ENCODE measurements at places on chromosomes 5 and 9.

DNA sequence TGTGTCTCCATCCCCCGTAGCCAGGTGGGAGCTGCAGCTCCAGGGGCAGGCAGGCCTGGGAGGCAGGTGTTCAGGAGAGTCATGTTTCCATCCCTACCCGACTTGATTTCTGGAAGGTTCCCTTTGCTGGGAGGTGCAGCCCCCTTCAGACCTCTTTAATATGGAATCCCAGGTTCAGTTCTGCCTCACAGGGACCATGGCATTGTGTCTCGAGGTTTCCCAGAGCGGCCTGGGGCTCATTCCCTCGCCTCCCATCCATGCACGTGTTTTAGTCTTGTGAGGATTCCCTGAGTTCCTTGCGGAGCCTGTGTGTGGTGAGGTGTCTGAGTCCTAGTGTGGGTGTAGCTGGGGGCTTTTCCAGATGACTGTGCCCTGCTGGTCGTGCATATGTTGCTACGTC is 16.5 kb upstream of the AHRR start:
- DNase-seq = no peak

DNA sequence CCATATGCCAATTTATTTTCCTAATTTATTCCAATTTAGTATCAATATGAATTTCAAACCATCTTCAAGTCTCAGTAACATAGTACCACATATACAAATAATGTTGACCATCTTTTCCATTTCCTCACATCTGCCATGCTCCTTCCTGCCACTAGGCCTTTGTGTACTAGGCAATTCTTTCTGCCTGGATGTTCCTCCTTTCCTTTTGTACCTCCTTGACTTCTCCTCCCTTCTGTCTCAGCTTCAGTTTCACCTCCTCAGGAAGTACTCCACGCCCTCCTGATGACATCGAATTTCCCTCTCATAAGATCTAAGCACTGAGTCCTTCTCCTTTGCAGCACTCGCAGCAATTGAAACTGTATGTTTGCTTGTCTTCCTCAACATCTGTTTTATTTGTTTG is 53.9 kb downstream of the MEF2C start:
- no peak for DNase-seq

- no peak for DNase-seq
Observed at GRCh38 chr9:133694686-133695085, 43.5 kb downstream of the SARDH start.

GRCh38 chr9:134601764-134602163 is 39.8 kb upstream of the COL5A1 start:
- no peak for DNase-seq

GRCh38 chr5:176389135-176390123 is 878 bp downstream of the HIGD2A start:
- no peak for DNase-seq

DNA sequence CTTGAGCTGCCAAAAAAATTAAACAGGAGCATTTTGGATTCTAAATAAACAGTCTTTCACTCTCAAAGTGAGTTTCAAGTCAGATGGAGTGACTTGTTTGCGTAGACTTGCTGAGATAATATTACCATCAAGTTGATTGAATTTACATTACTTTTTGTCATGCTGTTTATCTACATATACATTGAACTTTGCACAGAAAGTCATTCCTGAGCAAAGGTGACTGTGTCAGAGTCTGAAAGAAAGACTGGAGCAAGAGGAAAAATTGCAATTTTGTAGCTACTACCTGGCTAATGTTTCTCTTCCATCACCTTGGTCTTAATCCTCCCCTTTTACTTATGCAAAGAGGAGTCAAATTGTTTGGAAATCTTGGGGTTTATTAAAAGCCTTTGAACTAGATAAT is 179.4 kb downstream of the PTTG1 start:
- DNase-seq = no peak

GRCh38 chr5:140073296-140073695 is 30.2 kb upstream of the NRG2 start:
- DNase-seq = no peak

DNA sequence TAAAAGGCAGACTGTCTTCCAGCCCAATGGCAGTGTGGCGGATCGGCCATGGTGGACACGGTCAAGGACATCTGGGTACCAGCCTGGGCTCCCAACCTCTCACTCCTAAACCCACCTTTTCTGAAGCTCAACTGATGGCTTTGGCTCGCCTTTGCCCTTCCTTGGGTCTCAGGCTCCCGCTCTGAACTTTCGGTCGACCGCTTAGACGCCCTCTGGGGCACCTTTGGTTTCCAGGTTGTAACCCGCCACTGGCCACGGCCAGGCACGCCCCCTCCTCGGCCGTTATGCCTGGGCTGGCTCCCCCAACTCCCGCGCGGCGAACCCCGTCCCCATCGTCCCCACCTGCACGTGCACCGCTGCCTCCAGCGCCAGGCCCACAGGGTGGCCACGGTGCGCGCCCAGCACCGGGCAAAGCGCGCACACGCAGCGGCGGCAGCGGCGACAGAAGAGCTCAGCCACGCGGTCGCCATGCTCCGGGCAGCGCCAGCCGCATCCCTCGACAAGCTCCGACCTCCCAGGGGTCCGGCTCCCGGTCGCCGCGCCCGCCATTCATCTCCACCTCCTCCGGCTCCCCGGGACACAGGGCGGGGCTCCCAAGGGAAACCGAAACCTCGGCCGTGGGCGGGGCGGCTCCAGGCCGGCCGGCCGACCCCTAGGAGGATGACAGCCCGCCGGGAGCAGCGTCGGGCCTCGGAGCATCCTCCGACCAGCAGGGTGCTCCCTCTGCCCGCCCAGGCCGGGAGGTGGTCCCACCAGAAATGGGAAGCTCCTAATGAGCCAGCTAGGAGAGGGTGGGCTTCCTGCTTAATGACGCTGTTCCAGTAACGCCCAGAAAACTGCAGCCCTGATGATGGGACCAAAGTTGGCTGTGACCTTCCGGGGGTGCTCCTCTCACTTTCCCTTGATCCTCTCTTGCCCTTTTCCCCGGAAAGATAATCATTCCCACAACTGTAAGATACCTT is at the start of gene TRIM14:
TSS of gene TRIM14 (minus strand) at position 583 of the 962 bp plus-strand sequence. CDS start at position 549, 34 bp downstream.
- DNase-seq = peak; percentile 40

GRCh38 chr9:104090578-104090977 is 3.5 kb upstream of the SMC2 start:
- DNase-seq = no peak

GRCh38 chr9:115404311-115404710 is 286.4 kb upstream of the TNC start:
- no peak for DNase-seq

- no peak for DNase-seq
Observed at GRCh38 chr5:65809817-65810531, 88.0 kb downstream of the NLN start.

DNA sequence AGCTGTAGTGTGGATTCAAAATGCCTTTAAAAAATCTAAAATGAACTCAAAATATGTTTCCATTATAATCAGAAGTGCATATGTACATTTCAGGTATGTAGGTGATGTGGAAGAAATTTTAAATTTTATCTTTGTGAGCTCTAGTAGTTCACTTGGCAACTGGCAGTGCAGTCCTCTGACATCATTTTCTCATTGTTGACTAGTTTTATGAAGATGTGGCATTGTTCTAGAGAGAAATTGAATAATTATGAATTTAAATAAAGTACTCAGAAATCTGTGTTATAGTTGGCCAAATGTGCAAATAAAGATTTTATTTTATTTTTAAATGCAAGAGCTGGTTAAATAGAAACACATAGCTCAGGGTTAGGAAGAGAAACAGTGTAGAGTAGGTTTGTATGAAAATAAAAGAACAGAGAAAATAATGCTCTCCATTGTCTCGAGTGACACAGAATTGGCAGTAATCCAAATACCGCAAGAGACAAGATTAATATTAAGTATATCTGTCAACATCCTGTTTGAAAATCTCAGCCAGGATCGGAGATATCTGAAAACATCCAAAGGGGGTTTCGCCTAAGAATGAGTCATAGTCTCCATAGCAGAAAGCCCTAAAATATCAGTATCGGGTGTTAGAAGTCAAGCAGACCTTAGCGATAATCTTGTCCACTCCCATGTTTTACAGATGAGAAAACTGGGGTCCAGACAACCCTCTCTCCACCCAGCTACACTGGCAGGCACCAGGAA is 189.4 kb downstream of the CCDC192 start:
- DNase-seq = no peak
